ENCODE measurements at places on chromosomes 11 and 22. TPM values are rescaled to one million over a fixed set of nuclear protein-coding genes. Genes with fewer than 3 reads are reported as not detected.

The DDX17 gene
- 87.0 TPM for total RNA-seq

The OR51S1 gene
- not detected for total RNA-seq

The SYCE3 gene
- 0.22 TPM for total RNA-seq

The NOX4 gene
- not detected for total RNA-seq

The CRYBA4 gene
- not detected for total RNA-seq

The NAALADL1 gene
- total RNA-seq, result not detected

The CRYBB2 gene
- not detected for total RNA-seq

The OR56A4 gene
- not detected for total RNA-seq

The ASPHD2 gene
- 1.2 TPM for total RNA-seq

The PRG3 gene
- not detected for total RNA-seq

The BDNF gene
- total RNA-seq, result 9.3 TPM

The NAV2 gene
- 20.8 TPM for total RNA-seq

The LRRC32 gene
- total RNA-seq, result 0.22 TPM

The MS4A7 gene
- total RNA-seq, result not detected

The LSP1 gene
- 1.7 TPM for total RNA-seq

The ST13 gene
- total RNA-seq, result 159 TPM

The DERL3 gene
- total RNA-seq, result 0.42 TPM

The TMEM191C gene
- total RNA-seq, result 0.66 TPM

The PARVB gene
- total RNA-seq, result 40.8 TPM

The CYTH4 gene
- 0.59 TPM for total RNA-seq

The TMPRSS4 gene
- total RNA-seq, result not detected

The JHY gene
- total RNA-seq, result 2.9 TPM

The DTX4 gene
- total RNA-seq, result 3.7 TPM

The UBE2L6 gene
- 44.5 TPM for total RNA-seq

The FGF19 gene
- total RNA-seq, result 0.12 TPM

The PLXNB2 gene
- 116 TPM for total RNA-seq

The UPK2 gene
- 0.87 TPM for total RNA-seq

The ACCSL gene
- total RNA-seq, result not detected

The CBLIF gene
- not detected for total RNA-seq

The TSPAN18 gene
- total RNA-seq, result 3.4 TPM

The MIOX gene
- total RNA-seq, result not detected

The OR8G5 gene
- total RNA-seq, result not detected

The CCDC134 gene
- 3.1 TPM for total RNA-seq

The BTG4 gene
- 0.15 TPM for total RNA-seq

The SLC43A1 gene
- 2.7 TPM for total RNA-seq

The PRR5L gene
- total RNA-seq, result 13.7 TPM

The LIF gene
- total RNA-seq, result 21.0 TPM

The OR8D4 gene
- not detected for total RNA-seq

The OR51B4 gene
- not detected for total RNA-seq

The CD3G gene
- total RNA-seq, result not detected

The FBLN1 gene
- 59.9 TPM for total RNA-seq

The KAT5 gene
- total RNA-seq, result 50.5 TPM

The DLG2 gene
- 0.23 TPM for total RNA-seq

The SCARF2 gene
- 1.1 TPM for total RNA-seq

The SCO2 gene
- total RNA-seq, result 3.9 TPM

The ATP6V1E1 gene
- 120 TPM for total RNA-seq

The SMTNL1 gene
- total RNA-seq, result not detected

The SYVN1 gene
- total RNA-seq, result 39.5 TPM

The IL18 gene
- total RNA-seq, result 98.7 TPM

The MMP8 gene
- not detected for total RNA-seq

The SGSM1 gene
- 0.57 TPM for total RNA-seq

The ZNF408 gene
- 18.4 TPM for total RNA-seq

The LRRC74B gene
- not detected for total RNA-seq

The OSBP2 gene
- 8.4 TPM for total RNA-seq

The RPS13 gene
- 1,577 TPM for total RNA-seq

The OLFML1 gene
- not detected for total RNA-seq

The OR52E8 gene
- not detected for total RNA-seq

The NCAM1 gene
- total RNA-seq, result 0.06 TPM
